ENCODE measurements at places on chromosomes 16 and 17.

GRCh38 chr16:62102588-62102987, 66.3 kb upstream of the CDH8 start:
- DNase-seq = no peak

- no peak for DNase-seq
These were observed 54.3 kb downstream of the WNT3 start for GRCh38 chr17:46764000-46764708.

DNA sequence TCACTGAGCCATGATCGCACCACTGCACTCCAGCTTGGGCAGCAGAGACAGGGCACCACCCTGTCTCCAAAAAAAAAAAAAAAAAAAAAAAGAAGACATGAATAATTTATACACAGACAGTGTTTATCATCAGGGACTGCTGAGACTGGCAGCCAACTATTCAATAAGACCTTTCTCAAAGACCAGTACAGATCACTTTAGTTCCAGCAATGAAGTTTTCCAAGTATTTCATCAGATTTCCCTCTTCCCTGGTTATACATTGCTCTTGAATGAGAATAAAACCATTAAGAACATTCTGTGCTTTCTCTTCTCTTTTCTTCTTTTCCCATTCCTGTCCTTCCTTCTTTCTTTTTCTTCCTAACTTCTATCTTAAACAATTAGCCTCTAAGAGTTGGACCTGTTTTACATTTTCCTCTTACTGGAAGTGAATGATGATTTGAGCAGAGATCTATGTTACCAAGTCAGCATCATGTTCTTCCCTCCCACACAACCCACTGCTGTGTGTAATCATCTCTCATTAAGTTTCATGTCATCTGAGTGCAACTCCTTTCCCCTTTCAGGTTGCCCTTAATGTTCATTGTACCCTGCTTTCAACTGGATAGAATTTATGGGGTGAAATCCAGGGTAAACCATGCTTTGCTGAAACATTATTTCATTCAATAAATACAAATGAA, 35.9 kb upstream of the SMIM36 start:
- peak; percentile 54 for DNase-seq

- DNase-seq = no peak
These were observed 17.5 kb downstream of the PLA2G10 start for GRCh38 chr16:14676633-14677032.

DNA sequence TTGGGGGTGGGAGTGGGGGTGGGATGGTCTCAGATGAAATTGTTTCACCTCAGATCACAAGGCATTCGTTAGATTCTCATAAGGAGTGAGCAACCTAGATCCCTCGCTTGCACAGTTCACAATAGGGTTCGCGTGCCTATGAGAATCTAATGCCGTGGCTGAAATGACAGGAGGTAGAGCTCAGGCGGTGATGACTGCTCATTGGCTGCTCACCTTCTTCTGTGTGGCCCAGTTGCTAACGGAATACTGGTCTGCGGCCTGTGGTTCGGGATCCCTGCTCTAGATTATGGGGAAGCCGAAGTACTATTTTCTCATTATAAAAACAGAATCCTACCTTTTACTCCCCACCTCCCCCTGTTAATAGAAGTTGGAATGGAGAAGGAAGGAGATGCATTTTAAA, 18.9 kb downstream of the CLTC start:
- DNase-seq = no peak

GRCh38 chr17:57603978-57604377, 141.1 kb downstream of the CCDC182 start:
- DNase-seq = no peak

DNA sequence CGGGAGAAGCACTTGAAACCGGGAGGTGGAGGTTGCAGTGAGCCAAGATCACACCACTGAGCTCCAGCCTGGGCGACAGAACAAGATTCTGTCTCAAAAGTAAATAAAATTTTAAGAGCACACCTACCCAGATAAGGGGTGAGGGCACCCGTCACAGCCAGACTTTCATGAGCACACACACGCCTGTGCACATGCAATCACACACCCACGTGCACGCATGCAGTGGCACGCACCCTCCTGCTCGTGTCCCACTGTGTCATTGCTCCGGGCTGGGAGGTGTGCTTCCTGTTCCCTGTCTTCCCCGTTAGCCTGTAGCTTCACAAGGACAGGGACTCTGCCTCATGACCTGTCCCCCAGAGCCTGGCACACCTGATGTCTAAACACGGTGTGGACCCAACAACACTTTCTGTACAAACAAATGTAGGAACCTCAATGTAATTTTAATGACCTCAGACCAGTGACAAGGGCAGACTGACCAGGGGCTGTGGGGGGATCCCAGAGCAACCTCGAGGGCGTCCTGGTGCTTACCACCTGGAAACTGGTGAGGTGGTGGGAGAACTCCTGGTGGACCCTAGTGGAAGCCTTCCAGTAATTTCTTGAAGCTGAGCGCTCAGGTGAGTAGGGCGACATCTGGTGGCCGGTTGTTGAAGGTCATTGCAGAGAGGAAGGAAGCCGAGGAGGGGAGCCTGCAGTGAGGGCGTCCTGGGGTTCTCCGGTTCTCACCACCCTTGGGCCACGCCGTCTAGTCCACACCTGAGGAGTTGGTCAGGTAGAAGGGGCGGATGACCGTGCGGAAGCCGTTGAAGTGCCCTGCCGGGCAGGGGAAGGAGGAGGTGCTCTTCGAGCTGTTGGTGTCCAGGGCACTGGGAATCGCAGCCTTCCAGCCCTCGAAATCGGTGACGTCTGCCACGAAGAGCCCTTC, 8.6 kb downstream of the LGALS3BP start:
- DNase-seq = peak; percentile 54

DNA sequence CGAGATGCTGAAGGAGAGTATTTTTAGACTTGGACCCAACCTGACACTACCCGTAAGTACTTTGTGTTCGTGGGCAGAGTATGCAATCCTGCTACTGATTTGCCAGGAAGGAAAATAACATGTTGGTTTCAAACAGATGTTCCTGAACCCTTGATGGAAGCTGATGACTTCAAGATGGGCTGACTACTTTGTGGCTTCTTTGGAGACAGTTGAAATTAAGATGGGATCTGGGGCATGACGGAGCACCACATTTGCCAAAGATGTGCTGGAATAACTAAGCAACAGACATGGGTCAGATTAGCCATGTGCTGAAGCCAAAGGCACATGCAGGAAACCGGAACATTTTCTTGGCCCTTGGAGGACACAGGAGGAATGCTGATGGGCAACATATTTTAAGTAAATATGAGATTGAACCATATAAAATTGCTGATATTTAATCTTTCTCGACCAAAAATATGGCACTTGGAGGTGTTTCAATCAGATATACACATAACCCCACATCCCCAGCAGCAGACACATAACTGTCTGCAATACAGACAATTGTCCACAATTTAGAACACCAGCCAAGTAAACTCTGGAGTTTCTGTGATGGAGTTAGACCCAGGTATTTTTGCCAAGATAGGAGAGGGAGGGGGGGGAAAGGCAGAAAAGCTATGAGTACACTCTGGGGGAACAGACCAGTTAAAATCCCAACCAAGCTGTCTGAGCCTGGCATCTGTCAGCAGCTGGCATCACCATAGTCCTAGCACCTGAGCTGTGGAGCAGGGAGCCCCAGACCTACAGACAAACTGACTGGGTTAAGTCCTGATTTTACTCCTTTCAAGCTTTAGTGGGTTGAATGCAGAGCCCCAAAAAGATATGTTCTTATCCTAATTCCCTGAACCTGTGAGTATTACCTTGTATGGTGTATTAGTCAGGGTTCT, 329.4 kb upstream of the CDH5 start:
- peak; percentile 73 for DNase-seq

DNA sequence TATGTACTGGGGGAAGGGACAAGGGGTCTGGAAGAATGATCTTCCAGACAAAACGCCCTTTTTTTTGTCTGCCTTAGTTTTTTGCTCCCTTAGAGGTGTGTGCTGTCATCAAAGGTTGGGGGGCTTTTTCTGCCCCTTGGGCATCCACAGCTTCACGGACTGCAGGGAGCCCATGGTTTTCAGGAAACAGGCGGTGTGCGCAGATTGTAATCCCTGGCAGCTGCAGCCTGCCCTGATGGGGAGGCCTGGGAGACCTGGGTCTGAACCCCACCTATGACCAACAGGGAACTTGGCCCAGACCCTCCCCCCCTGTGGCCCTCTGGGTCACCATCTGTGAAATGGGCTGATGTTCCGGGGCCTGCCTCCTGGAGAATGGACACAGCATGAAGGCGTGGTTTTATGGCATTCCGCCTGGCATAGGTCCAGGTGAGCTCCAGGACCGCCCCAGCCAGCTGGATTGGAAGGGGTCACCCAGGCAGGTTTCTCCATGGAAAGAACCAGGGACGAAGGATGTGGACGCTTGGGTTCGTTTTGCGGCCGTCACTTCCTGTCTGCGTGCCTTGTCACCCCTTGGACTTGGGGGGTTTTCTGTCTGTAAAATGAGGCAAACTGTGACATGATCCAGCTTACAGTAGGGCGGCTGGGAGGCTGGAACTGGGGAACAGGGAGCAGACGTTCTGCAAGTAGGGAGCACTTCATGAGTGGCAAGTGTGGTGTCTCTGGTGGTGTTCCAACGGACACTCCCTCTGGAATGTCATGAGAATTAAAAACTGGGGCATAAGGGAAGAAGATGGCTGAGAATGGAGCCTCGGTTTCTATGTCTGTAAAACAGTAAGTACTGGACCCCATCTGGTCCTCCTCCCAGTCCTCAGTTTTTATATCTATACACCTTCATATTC, 1.5 kb downstream of the CPNE2 start:
- DNase-seq = no peak

GRCh38 chr17:50421308-50422051, 4.5 kb upstream of the ACSF2 start:
- no peak for DNase-seq

DNA sequence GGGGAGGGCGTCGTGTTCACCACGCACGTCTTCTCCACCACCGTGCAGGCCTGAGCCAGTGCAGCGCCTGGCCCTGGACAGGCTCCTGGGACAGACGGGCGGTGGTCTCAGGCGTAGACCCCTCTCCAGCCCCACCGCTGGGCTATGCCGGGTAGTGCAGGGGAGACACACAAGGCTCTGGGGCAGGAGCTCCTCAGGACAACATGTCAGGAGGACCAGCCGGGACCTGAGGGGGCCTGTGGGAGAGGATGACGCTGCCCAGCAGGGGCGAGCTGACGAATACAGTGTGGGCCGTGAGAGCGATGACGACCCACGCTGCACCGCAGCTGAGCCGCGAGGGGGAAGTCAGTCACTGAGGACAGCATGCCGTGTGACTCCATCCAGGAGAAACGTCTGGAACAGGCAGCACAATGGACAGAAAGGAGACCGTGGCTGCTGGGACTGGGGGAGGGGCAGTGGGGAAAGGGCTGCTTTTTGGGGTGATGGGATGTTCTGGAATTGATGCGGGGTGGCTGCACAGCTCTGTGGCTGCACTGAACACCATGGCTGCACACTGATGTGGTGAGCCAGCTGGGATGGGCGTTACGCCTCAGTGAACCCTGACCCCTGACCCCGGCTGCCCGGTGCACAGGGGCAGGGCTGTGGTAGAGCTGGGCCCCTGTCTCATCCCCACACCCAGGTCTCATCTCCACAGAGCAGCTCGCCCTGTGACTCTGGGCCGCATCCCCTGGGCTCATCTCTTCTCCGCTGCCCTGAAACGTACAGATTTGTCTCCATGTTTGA, 20.2 kb downstream of the DNASE1 start:
- DNase-seq = no peak

DNA sequence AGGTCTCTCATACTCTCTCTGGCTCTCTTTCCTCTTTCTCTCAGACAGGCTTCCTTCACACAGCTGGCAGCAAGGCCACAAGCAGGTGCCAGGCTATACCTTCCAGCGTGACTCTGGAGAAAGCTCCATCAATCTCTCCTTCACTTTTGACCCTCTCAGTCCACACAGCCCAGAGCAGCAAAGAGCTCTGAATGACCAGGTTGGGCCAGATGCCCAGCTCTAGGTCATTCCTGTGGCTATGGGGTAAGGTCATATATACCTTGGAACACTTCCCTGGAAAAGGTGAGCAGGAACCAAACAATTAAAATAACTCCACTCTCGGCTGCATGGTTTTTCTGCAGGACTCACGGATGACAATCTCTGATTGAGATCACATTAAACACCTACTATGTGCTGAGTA, 8.8 kb downstream of the ADAP2 start:
- DNase-seq = no peak

DNA sequence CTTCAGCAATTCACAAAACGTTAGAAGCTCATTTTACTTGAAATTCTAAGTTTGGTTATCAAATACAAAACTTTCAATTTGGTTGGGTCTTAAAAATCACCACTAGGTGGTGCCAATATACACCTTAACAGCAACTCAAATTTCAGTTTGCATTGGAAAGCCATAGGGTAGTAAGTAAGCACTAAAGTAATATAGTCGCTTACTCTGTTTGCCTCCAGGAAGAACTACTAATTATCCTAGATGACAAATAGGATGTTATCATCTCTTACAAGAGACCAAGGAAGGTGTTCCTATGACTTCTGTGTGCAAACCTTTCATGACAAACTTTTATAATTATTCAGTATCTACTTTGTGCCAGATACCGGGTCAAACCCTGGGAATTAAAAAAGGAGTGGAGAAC, 93.3 kb downstream of the MYO1D start:
- DNase-seq = peak; percentile 53

DNA sequence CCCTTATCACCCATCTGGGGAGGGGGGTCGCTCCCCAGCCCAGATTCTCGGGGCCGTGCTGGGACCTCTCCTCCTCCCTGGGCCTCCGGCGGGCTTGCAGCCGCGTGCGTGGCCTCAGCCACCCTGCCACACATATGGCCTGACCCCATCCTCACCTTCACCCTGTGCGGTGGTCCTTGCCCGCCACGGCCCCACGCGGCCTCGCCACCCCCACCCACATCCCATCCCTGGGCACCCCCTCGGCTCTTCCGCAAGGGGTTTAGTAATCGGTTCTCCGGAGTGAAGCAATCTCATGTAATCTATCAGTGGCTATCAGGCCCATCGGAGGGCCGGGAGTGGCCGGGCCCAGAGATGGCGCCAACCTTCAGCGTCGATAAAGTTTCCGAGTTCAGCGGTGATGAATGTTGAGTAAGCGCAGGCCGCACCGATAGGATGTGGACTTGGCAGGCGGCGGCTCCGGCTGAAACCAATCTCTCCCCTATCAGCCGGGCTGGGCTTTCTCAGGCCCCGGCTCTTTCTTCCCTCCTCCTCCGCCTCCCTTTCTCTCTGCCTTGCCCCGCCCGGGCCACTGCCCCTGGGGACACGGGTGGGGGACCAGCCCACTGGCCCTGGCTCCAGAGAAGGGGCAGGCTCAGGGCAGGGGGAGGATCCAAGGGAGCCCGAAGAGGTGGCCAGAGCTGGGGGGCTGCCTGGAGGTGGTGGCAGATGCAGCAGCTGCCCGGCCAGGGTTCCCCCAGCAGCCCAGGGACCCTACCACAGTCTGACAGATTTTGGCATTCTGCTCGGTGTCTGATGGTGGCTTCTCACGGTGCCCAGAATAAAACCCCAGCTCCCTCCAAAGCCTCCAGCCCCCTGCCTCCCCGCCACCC, 20.8 kb downstream of the ZFPM1 start:
- peak; percentile 67 for DNase-seq

DNA sequence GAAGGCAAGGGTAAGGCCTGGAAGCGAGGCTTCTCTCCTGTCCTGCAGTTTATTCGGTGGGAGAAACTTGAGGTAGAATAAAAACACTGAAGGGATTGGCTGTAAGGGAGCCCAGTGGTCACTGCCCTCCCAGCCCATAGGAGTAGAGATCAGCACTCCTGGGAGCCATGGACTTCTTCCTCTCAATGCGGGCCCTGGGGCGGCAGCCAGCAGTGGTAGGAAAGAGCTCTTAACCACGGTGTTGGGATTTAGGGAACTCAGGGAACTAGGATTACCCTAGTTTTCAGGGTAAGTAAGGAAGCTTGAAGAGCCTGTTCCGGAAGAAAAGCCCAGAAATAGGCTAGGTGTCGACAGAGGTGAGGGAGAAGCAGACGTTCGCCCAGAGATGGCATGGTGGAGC, 23.8 kb upstream of the NAGLU start:
- no peak for DNase-seq
